Spleen (tissue), 13 donors: ENCODE measurements at places on chromosomes 2 and 18.

GRCh38 chr2:66481100-66481549 lies 46.2 kb downstream of the MEIS1 start:
- DNase-seq = no peak

GRCh38 chr18:48409591-48410094 lies 460 bp upstream of the ZBTB7C start:
- DNase-seq = peak; percentile 77

GRCh38 chr18:8290435-8290834 lies 318.8 kb upstream of the RAB12 start:
- DNase-seq = no peak

DNA sequence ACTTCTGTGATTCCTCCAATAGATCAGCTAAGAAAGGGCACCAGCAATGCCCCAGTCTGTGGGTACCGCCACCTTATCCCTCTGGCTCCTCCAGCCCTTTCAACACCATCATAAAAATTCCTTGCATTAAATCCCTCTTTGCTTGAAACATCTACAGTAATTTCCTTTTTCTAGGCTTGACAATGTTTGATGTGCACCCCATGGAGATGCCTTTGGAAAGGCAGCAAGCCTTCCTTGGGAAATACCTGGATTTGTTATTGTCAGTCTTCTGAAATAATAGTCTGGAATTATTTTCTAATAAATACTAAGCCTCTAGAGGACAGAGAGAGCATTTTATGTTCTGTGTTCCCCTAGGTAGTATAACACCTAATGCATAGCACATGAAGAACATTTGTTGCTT lies 46.1 kb downstream of the NCKAP5 start:
- DNase-seq = no peak

DNA sequence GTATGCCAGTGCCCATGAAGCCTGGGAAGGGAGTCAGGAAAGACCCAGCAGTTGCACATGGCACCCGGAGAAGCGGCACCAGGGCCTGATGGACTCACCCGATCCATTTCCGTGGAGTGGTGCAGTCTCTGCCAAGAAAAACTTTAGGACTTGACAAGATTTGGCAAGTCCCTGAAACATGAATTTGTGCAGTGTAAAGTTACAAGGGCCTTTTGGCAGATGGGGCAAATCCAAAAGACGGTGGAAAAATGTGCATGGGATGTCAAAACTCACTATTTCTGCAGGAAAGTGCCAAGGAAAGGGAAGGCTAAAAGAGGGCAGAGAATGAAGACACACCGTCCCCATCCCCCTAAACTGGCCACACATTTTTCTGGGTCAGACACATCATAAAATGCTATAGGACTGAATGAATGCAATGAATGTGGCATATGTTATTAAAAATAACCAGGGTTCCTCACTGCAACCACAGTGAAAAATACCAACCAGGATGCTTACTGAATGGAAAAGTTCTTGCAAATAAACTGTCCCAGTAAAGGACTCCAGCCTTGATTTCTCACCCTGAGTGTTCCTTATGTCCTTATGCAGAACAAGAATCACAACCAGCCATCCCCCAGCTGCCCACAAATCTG lies 173.5 kb upstream of the SIX2 start:
- no peak for DNase-seq

GRCh38 chr2:189802396-189802912 lies 18.2 kb downstream of the PMS1 start:
- DNase-seq = no peak

- no peak for DNase-seq
These were observed 183.1 kb downstream of the SMAD2 start for GRCh38 chr18:47747260-47747795.

DNA sequence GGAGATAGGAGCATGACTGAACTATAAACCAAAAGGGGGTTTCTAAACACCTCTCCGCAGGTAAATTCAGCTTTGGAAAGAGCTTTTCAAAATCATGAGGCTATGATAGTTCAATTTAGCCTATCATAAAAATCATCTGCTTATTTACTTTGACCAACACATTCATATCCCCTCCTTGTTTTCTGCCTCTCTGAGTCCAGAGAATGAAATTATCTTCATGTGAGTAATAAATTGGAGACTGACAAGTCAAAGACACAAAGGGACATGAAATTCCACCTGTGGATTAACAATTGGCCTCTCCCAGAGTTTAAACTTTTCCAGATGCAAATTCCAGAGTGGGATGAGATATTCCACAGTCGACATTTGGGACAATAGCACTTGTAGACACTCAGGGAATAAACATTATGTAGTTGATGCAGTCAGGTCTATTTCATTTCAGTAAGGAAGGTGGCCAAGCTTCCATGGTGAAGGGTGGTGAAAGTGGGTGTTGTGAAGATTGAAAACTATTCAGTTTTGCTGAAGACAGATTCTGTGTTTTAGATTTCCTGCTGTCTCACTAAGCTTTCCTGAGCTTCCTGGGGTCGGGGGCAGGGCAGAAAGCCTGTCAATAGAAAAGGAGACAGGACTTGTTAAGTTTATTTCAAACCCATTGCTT lies 84.7 kb downstream of the CDC42EP3 start:
- no peak for DNase-seq

GRCh38 chr2:4951368-4951767 lies 740.8 kb upstream of the SOX11 start:
- DNase-seq = no peak

GRCh38 chr2:20182241-20182931 lies 42.5 kb downstream of the SDC1 start:
- DNase-seq = peak; percentile 59

DNA sequence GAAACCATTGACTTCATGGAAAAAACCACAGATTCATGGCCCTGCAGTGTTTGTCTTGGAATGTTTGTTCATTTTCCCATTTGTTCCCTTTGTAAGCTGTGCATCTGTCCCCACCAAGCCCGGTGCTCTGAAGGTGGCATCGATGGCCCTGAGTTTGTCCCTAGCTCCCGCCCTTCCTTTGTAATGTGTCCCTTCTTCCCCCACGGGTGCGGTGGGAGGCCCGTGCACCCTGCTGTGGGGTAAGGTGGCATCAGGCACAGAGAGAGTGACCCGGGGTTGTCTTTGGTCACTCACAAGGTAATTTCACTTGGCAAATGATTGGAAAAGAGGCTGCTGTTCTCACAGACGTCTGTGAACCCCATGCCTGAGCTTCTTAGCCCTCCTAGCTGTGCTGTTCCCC lies 28.7 kb downstream of the KLHL29 start:
- peak; percentile 25 for DNase-seq

GRCh38 chr2:123468071-123468470 lies 557.0 kb upstream of the CNTNAP5 start:
- no peak for DNase-seq

GRCh38 chr2:138030459-138030858 lies 66.2 kb downstream of the HNMT start:
- no peak for DNase-seq

GRCh38 chr2:213066443-213066743 lies 85.0 kb downstream of the IKZF2 start:
- no peak for DNase-seq

GRCh38 chr18:11669948-11670275 lies 19.2 kb upstream of the GNAL start:
- no peak for DNase-seq

GRCh38 chr2:25081237-25081790 lies 39.4 kb downstream of the EFR3B start:
- no peak for DNase-seq
